ENCODE measurements at places on chromosomes 2 and 18.

DNA sequence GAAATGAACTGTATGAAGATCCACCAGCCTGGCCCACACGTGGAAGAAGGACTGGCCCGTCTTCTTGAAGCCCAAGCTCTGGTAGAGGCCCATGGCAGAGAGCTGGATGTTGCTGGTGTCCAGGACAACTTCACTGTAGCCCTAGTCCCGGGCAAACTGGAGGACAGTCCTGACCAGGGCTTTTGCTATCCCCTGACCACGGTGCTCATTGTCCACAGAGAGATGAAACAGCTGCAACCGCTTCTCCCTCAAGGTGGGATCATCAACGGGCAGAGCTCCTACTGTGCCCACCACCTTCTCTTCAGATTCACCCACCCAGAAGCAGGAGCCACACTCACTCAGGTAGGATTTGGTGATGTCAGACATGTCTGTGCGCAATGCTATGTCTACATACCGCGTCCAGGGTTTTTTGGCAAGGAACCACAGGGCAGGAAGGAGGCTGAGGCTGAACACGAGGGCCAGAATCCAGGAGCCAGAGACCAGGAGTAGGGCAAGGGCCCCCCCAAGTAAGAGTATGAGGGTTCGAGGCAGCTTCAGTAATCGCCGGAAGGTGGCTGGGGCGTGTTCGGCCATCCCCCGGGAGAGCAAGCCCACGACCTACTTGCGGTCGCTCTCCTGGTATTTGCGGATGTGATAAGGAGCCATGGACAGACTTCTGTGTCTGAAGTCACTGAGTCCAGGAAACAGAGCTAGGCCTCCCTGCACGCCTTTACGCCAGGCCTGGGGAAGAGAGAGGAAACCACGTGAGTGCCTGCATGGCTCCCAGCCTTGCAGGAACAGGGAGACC is 36.3 kb downstream of the TPRKB start:
- no peak for DNase-seq

DNA sequence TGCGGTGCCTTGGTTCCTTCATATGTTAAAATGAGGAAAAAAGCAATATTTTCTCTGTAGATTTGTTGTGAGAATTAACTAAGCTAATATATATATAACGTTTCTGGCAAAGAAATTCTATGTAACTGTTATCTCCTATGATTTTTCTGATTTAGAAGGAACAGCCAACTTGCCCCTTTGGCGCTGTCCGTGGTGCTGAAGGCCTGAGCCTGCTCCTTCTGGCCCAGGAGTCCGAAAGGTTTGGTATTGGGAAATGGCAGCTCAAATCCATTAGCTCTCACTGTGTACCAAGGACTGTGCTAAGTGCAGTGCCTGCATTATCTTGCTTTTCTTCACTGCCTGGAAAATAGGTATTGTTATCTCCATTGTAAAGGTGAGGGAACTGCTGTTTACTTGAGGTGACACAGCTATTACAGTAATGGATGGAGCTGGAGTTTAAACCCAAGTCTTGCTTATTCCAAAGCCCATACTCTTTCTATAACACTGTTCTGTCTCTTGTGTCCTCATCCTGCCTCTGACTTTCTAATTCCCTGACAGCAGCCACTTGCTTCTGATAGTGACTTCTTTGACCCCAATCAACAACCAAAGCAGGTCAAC is 52.2 kb downstream of the C1QL2 start:
- no peak for DNase-seq

- DNase-seq, result no peak
These were observed 62.3 kb upstream of the MCFD2 start for GRCh38 chr2:46977899-46978298.

DNA sequence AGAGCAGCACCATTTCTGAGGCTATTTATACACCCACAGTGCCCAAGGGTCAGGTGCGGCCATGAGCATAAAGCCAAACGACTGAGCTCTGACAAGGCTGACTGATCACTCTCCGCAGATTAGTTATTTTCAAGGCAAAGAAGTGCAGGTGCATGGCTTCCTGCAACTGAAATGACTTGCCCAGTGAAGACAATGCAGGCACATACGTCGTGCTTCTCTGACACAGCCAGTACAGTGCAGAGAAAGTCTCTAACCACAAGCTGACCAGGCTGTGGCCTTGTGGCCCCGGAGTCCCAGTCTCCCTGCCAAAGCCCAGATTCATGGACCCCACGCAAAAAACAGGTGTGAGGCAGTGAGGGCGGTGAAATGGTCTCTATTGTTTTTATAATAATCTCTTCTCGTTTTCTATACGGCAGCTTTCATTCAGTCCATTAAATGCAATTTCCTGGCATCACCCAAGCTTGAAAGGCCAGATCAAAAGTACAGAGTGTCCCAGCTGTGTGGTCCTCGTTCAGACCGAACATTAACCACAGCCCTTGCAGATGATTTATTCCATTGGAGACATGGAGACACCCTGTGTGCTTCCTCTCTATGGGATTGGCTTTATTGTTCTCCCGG is 447.0 kb upstream of the ID2 start:
- DNase-seq, result no peak

- no peak for DNase-seq
These were observed 143.9 kb downstream of the CAPN13 start for GRCh38 chr2:30663321-30663720.

- DNase-seq, result no peak
These were observed 96.9 kb downstream of the CHN1 start for GRCh38 chr2:174908284-174908683.
